ENCODE measurements at places on chromosomes 5 and 9. TPM values are rescaled to one million over a fixed set of nuclear protein-coding genes. Genes with fewer than 3 reads are reported as not detected.

Gene DMRT3
- not detected for total RNA-seq

DNA sequence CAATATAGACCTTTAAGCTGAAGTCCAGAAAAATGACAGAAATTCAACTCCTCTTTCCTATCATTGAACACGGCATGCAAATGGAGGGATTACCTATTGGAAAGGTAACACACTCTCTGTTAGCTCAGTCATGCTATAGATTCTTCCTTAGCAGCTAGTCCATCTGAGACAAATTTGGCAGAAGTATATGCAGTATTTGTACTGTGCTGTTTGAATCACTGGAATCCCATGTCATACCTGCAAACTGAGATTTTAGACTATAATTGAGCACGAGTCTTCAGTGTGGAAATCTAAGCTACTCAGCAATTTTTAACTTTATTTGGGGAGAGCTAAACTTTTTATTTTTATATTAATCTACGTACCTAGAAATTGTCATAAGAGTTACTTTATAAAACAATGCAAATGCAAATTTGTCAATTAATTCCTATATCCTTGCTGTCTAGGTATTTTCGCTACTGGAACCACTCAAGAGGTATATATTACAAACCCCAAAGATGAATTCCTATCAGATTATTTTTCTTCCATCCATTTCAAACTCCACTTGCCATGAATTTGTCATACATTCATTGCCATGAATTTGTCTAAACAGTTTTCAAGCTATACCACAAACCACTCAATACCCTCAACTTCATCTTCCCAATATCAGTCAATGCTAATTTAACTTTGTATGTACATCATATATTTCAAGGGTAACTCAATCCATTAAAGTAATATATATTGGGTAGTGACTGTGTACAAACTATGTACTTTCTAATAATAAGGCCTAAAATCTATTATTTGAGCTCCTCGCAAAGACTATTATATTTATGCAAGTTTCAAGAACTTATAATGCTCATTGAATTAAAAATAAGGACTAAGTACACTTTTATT lies 224.8 kb downstream of the MEF2C start:
- DNase-seq: no peak
- H3K27ac ChIP-seq: no peak overlapping the region

DNA sequence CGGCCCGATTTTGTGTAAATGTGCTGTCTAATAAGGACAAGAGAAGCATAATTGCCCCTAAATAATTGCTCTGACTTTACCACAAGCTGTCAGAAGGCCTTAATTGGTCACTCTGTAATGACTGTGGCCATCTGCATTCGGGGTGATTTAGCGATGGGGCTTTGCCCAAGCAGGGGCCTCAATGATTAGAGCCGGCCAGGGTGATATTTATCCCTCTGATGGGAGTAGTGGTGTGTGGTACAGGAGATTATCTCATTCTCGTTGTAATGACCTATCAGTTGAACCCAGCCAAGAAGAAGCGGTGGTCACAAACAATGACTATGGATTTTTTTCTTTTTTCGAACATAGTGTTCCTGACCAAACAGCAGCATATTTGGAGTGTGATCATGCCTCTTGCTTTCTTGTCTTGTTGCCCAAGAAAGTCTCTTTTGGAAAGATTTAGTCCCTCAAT lies 72.0 kb upstream of the SAP30L start:
- H3K4me1 ChIP-seq: no peaks in the 10 kb centered on the region
- DNase-seq: no peak
- no peak overlapping the region for H3K27ac ChIP-seq
- no peak overlapping the region for H3K4me3 ChIP-seq
- no peaks in the 10 kb centered on the region for H3K36me3 ChIP-seq
- H3K27me3 ChIP-seq: no peaks in the 10 kb centered on the region

DNA sequence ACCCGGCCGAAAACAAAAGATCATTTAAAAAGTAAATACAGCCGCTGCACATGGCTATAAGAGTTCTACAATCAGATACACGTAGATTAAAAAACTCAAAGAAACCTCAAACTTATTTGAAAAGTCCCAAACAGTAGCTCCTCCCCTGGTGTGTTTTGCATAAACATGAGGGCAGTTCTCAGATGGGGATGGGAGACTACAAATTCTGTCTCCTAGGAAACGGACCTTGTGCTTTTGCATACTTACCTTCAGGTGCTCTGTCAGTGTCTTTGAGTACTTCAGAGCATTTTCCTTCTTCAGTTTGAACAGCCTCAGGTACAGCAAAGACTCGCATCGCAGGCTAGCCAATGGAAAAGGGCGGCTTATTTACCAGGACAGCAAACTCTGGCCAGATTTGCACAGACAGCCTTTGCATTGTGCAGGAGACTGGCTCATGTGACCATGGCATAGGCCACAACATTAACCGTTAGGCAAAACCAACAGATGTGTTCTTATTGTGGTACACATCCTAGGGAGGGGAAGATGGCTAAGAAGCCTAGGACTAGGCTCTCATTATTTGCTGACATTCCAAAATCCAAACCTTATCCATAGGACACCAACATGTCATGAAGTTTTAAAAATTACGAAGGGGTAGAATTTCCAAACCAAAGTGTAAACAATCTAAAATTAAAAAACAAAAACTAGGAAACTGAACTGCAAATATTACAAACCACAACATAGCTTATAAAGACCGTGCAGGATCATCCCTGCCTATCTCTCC lies 12.8 kb downstream of the LEAP2 start:
- H3K27ac ChIP-seq: no peak overlapping the region
- H3K4me3 ChIP-seq: no peak overlapping the region
- no peaks in the 10 kb centered on the region for H3K4me1 ChIP-seq
- peaks cover 86% of the 10 kb centered on the region for H3K36me3 ChIP-seq

GRCh38 chr9:133347515-133347984 lies 381 bp downstream of the MED22 start:
- peaks cover 17% of the 10 kb centered on the region for H3K4me1 ChIP-seq
- H3K4me3 ChIP-seq: peak overlapping the region; percentile 98
- H3K27me3 ChIP-seq: no peaks in the 10 kb centered on the region
- DNase-seq: peak; percentile 50
- H3K27ac ChIP-seq: peak overlapping the region; percentile 96
- H3K36me3 ChIP-seq: no peaks in the 10 kb centered on the region

- no peaks in the 10 kb centered on the region for H3K36me3 ChIP-seq
- no peak overlapping the region for H3K4me3 ChIP-seq
- no peaks in the 10 kb centered on the region for H3K27me3 ChIP-seq
- no peak overlapping the region for H3K27ac ChIP-seq
Measured at GRCh38 chr5:52376592-52376991, 411.1 kb upstream of the ITGA1 start.
